Left cardiac atrium (tissue), 4 donors: ENCODE measurements at places on chromosomes 6 and 20. TPM values are rescaled to one million over a fixed set of nuclear protein-coding genes. Genes with fewer than 3 reads are reported as not detected.

Gene TRAPPC3L
- total RNA-seq: 0.24 TPM

Gene OTOR
- not detected for total RNA-seq

Gene DPPA5
- not detected for total RNA-seq

Gene RIMS1
- total RNA-seq: 1.1 TPM

Gene THEMIS
- total RNA-seq: 0.97 TPM

Gene LAMA4
- 87.8 TPM for total RNA-seq

Gene RIPOR3
- total RNA-seq: 6.7 TPM

Gene ETV7
- total RNA-seq: 0.63 TPM

Gene PRICKLE4
- total RNA-seq: 2.1 TPM

Gene MUC22
- 0.06 TPM for total RNA-seq

Gene LBP
- 14.5 TPM for total RNA-seq

Gene TGM3
- not detected for total RNA-seq

Gene DDO
- 7.9 TPM for total RNA-seq

Gene SUMO4
- total RNA-seq: 0.71 TPM

Gene TMEM63B
- total RNA-seq: 40.4 TPM

Gene PNLDC1
- total RNA-seq: 0.47 TPM

Gene C2
- total RNA-seq: 12.3 TPM

Gene TFAP2D
- total RNA-seq: not detected

Gene PPIL6
- 3.5 TPM for total RNA-seq

Gene TPD52L1
- 50.4 TPM for total RNA-seq

Gene OPN5
- total RNA-seq: not detected

Gene SLC35D3
- not detected for total RNA-seq
